ENCODE measurements at places on chromosomes 5 and 9.

DNA sequence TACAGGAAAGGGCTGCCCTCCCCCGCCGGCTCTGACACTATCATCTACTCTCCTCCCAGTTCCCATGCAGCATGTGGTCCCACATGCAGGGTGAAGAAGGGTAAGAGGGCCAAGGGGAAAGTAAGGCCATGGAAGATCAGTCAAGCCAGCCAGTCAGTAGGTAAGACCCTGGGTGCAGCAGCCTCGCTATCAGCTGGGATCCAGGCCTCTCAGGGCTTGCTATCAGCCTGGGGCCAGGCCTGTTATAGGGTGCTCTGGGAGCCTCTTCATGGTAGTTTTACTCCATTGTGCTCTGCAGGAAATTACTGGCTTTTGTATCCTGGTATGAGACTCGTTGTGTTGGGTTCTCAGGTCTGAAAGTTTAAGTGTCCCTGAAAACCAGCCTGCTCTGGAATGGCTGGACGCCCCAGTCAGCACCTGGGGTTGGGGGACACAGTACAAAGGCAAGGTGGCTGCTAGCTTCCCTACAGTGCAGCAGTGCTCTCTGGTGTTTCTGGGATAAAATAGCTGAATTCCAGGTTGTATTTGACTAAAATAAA lies 21.4 kb downstream of the SLC22A4 start:
- DNase-seq: no peak

DNA sequence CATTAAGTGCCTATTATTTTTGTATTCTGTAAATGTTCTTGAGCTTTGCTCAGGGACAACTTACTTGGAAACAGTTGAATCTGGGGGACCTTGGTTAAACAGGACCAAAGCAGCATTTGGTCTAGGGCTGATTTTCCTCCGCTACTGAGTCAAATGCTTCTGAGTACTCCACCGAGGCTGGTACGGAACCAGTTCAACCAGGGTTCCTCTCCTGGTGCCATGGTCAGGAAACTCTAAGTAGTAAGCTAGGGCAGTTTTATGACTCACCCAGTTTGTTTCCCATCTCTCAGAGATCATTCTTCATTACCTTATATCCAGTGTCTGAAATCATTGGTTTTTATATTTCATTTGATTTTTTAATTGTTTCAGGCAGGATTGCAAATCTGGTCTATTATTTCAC lies 111.9 kb upstream of the TNFAIP8 start:
- no peak for DNase-seq

DNA sequence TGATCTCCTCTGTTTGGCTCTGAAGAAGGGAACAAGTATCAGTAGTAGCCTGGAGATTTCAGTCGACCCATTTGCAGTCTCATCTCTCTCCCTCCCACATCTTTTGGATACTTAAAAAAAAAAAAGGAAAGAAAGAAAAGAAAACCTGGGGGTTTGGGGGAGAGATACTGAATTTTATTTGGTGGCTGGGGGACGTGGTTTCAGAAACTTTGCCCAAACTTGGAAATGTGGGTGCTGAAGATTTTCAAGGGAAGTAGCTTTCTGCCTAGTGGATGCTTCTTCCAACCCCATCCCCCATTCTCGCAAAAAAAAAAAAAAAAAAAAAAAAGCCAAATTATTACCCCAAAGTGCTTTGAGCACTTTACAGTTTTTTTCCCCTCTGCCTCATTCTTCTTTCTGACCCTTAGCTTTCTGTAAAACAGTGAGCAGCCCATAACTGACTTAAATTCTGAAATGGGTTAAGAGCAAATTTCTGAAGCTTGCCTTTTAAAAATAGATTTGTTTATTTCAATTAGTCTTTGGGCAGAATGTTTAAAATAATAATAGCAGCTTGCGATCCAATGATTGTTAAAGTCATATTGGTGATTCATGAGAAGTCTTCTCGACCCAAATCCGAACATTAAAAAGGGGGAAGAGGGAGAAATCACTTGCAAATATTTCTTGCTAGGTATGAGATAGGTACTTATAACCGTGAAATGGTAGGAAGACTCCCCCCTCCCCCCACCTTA lies 894 bp downstream of the FST start:
- no peak for DNase-seq

DNA sequence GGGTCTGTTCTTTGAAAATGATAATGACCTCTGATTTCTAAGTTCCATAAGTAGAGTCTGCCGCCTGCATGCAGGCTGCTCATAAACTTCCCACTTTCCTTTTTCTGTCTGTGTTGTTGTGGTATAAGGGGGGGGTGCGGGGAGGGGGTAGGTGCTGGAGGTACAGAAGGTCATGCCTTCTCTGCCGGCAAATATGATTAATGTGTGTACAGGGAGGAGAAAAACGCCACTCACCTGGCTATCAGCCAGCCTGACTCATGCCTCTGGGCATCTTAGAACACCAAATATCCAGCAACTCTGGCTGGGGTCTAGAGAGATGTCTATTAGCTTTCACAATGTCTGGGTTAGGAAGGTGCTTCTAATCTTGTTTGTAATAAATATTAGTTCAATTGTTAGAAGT lies 128.3 kb downstream of the EFNA5 start:
- no peak for DNase-seq

Data from AG04450 (cell line).